ENCODE measurements at places on chromosomes 3 and 15.

DNA sequence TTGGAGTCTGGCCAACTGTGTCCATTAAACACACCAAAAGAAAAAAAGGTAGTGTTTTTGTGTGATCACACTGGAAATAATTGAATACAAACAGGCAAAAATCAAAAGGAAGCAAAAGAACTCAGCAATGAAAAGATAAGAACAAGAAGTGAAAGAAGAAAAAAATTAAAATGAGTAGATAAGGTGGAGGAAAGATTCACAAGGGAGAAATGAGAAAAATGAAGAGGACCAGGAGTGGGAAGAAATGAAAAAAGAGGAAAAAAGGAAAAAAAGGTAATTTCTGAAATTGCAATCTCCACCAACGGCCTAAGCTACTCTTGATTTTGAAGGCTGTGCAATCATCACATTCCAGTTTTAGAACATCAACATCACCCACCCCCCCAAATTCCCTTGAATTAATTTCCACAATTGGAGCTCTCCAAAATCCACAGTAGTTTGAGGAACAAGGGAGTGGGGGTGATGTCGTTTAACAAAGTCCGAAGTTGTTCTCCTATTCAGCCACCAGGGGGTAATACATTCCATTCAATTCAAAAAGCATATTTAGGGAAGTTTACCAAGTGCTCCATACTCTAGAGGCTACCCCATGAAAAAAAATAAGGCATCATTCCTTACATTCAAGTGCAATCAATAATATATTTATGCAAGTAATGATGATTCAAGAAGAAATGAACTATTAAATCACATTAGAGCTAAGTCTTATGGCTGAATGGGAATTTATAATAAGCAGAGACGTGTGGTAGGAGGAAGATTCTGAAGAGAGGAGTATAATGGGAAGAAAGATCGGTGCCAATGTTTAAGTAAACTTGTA is 37.4 kb downstream of the ZNF860 start:
- DNase-seq: no peak

DNA sequence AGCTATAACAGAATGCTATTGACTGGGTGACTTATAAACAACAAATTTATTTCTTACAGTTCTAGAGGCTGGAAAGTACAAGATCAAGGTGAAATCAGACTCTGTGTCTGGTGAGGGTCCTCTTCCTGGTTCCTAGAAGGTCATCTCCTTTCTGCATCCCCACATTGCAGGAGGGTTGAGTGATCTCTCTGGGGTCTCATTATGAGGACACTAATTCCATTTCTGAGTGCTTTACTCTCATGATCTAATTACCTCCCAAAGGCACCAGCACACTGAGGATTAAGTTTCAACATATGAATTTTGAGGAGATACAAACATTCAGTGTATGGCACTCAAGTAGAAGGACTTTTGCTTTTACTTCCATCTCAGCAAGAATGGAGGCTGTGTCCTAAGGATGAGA is 534.1 kb upstream of the KCNMB2 start:
- DNase-seq: no peak

- DNase-seq: no peak
Observed at GRCh38 chr3:23390989-23391553, 187.9 kb downstream of the UBE2E2 start.

GRCh38 chr3:28124882-28125281 is 116.5 kb upstream of the CMC1 start:
- no peak for DNase-seq

- no peak for DNase-seq
Observed at GRCh38 chr3:98553753-98554152, 22.0 kb downstream of the GPR15 start.

DNA sequence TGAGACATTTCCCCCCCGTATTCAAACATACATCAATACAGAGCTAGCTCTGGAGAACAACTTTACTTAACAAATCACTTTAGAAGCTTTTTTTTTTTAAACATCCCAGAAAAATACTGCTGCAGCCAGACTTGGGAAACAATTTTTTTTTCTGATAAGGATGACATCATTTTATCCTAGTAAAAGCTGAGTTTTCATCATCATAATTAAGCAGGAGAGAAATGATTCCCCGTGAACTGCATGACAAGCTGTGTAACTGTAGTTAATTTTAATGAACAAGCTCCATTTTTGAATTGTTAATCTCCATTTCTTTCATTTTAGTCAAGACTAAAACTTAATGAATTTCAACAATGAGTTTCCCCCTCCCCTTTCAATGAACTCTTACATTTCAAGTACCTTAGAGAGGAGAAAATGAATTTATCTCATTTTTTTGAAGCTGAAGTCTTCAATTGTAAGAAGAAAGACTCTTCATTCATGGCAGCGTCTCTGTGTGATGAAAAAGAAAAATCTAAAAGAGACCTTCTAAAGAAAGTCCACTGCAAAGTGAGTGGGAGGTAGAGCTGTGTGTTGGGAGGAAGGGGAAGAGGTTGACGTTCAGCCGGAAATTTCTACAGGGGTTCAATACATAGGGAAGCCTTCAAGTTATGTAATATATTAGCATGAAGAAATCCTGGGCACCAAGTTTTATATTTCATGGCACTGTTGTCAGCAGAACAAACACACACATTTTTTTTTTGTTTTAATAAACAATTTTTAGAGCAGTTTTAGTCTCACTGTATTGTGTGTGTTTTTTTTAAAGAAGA is 31.7 kb downstream of the HES1 start:
- no peak for DNase-seq

DNA sequence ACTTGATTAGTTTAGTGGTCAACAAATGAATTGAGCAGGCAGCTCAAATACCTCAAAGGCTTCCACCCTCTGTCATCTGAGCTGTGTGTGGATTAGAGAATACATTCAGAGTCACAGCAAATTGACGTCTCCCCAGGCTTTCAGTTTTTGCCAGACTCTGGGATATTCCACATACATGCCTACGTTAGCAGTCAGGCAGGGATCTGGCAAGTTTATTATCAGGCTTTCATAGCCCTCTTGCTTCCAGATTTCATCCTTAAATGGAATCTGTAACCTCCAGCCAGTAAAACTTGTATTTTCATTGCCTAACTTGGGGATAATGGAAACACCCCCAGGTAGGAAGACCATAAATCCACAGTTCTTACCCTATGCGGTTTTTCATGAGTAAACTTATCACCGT is 115.9 kb downstream of the RASA2 start:
- no peak for DNase-seq

- DNase-seq: no peak
Observed at GRCh38 chr3:172313671-172314070, 134.6 kb downstream of the GHSR start.

DNA sequence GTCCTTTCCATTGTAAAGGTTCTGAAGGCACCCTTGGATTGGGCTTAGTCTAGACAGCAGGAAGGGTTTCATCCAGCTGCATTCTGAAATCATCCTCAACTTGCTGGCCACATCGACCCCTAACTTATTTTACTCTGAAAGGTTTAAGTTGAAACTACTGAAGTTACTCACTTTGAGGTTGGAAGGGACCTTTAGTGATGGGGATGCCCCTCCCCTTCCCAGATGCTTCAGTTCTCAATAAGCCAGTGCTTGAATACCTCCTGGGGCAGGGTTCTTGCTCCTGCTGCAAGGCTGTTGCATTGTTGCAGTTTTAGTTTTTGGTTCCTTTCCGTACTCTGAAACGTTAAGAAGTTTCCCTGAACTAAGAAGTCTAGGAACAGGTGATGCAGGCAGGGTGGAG is 26.4 kb downstream of the FGD5 start:
- no peak for DNase-seq

Measured in activated CD4-positive, alpha-beta memory T cell treated with anti-CD3 and anti-CD28 coated beads, Interleukin-2, amount 10 ng/mL, durations not matched to agents 7 days and 5 days (primary cell).